Central memory CD8-positive, alpha-beta T cell (primary cell): ENCODE measurements at places on chromosomes 16 and 17.

DNA sequence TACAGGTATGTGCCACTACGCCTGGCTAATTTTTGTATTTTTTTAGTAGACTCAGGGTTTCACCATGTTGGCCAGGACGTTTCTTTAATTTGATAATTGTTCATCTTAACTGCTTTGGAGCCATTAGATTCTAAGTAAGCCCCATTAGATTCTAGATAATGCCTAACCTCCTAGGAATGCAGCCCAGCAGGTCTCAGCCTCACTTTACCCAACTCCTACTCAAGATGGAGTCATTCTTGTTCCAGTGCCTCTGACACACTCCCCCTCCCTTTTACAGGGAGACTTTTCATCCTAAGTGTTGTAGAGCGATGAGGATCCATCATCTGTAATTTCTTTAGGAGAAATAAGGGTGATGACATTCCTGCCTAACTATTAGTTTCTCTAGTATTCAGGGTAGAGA lies 23.7 kb upstream of the MILR1 start:
- DNase-seq = no peak

GRCh38 chr17:76869496-76870376 lies 1.5 kb downstream of the MGAT5B start:
- DNase-seq = no peak

DNA sequence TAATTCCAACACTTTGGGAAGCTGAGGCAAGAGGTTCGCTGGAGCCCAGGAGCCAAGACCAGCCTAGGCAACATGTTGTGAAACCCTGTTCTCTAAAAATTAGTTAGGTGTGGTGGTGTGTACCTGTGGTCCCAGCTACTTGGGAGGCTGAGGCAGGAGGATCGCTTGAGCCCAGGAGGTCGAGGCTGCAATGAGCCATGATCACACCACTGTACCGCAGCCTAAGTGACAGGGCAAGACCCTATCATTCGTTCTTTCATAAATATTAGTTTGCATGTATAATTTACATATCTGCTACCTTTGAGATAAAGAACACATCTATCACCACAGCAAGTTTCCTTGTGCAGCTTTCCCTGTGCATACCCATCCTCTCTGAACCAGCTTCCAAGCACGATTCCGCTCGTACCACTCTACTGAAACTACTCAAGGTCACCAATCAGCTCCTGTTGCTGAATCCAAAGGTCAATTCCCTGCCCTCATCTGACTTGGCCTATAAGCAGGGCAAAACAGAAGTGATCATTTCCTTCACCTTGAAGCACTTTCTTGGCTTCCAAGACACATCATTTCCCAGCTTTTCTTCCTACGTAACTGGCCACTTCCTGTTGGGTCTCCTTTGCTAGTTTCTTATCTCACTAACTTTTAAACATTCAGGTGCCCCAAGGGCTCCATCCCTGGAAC lies 49.1 kb downstream of the GRB2 start:
- no peak for DNase-seq

DNA sequence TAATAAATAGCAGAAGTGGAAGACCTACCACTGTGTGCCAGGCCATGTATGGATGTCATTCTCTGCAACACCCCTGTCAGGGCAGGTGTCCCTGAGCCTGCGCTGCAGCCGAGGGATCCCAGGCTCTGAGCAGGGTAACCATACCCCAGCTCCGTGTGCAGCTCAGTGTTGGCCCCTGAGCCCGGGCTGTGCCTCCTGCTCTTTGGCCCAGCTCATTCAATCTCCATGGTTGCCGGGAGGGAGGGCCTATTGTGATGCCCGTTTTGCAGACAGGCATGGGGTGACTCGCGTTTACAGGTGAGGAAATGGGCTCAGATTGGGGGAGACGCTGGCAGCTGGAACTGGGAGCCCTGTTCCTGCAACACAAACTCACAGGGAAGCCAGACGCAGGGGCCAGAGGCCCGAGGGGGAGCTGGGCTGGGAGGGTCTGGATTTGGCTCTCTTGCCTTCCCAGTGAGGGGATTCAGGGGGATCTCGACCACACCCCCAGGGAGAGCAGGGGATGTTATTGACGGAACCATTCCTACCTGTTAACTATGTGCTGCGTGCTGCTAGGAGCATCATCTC lies 190.5 kb downstream of the IRF8 start:
- DNase-seq = no peak

- no peak for DNase-seq
Observed at GRCh38 chr16:11743308-11744074, 834 bp upstream of the TXNDC11 start.

DNA sequence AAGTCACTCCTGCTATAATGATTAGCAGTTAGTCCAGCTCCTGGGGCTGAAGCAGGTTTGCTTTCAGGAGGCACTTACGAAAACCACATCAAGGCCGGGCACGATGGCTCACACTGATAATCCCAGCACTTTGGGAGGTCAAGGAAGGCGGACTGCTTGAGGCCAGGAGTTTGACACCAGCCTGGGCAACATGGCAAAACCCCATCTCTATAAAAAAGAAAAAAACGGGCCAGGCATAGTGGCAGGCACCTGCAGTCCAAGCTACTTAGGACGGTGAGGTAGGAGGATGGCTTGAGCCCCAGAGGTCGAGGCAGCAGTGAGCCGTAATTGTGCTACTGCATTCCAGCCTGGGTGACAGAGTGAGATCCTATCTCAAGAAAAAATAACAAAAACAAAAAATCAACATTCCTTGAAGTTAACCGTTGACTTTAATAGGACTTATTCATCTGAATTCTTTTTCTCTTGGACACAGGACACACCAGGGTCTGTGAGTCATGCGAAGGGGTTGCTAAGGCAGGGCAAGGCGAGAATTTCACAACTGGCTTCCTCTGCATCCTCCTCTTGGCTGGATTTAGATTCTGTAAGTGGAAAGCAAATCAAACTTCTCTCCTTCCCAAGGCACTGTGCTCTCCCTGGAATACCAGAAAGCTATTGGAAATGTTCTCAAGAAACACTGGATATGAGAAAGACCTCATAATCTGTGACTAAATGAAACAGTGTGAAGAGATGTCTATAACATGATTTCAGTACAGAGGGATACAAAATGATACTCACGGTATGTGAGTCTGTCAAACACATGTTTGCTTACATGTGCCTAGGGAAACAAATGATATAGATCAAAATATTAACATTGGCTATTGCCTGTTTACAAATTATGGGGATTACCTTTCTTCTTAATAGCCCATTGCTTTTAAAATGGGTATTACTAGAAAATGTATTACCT lies 99.5 kb downstream of the SYCE1L start:
- no peak for DNase-seq

GRCh38 chr16:70455910-70456309 lies 1.5 kb downstream of the FCSK start:
- DNase-seq = no peak

DNA sequence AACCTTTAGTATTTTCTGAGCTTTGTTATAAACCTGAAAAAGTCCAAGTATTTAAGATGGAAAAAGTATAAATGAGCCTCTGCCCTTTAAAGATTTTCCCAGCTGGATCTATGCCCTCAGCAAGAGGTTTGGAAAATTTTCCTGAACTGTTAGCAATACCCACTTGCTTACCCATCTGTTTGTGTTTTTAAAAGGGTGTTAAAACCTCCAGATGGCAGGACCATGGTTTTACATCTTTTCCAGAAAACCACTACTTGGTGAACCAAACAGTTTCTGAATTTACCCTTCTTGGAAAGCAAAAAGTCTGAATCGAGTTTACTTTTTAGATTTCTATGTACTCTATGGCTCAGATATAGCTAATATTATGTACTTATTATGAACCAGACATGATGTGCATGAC lies 719 bp downstream of the PMFBP1 start:
- no peak for DNase-seq

- DNase-seq = no peak
Observed at GRCh38 chr17:40290629-40291280, 3.1 kb downstream of the CDC6 start.

GRCh38 chr16:48526958-48527331 lies 83.0 kb downstream of the N4BP1 start:
- DNase-seq = no peak

- DNase-seq = no peak
Observed at GRCh38 chr17:76687298-76688164, 23.2 kb downstream of the MXRA7 start.

- DNase-seq = no peak
Observed at GRCh38 chr17:45240905-45241327, 19.2 kb downstream of the FMNL1 start.

- no peak for DNase-seq
Observed at GRCh38 chr17:42131232-42131631, 8.6 kb downstream of the HSPB9 start.

- DNase-seq = no peak
Observed at GRCh38 chr16:48558371-48558841, 51.6 kb downstream of the N4BP1 start.

- no peak for DNase-seq
Observed at GRCh38 chr16:79609861-79610260, 9.3 kb upstream of the MAF start.

DNA sequence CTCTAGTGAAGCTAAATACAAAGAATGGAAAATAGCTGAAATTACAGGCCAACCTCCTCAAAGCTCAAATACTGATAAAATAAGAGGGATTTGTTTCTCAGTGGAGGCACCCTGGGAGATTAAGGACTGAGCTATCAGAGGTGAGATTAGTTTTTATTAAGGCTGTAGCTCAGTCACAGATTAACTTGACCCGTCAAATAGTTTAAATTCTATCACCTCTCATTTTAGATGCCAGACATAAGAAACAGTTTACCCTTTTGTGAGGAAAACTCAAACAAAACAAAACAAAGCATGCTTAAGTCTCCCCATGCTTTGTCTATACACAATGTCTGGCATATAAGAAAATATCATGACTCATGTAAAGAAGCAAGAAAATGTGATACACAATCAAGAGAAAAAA lies 208.3 kb upstream of the PMFBP1 start:
- DNase-seq = no peak

DNA sequence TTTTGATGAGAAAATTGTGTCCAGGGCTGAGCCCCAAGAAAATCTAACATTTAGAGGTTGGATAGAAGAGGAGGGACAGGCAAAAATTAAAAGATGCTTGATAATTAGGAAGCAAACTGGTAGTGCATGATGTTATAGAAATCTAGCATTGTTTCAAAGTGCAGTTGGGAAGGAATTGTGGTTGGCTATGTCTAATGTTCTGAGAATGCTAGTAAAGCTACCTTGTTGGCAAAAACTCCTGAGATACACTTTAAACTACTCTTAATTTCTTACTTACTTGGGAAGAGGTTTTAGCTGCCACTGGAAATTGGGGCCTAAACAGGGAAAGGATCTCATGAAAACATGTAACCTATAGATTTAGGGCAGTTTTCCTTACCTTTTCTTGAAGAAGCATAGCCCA lies 48.3 kb downstream of the MAP2K4 start:
- DNase-seq = no peak

- DNase-seq = no peak
Observed at GRCh38 chr16:17512636-17513220, 42.0 kb upstream of the XYLT1 start.

GRCh38 chr17:17098551-17099179 lies 56.4 kb downstream of the MPRIP start:
- no peak for DNase-seq

DNA sequence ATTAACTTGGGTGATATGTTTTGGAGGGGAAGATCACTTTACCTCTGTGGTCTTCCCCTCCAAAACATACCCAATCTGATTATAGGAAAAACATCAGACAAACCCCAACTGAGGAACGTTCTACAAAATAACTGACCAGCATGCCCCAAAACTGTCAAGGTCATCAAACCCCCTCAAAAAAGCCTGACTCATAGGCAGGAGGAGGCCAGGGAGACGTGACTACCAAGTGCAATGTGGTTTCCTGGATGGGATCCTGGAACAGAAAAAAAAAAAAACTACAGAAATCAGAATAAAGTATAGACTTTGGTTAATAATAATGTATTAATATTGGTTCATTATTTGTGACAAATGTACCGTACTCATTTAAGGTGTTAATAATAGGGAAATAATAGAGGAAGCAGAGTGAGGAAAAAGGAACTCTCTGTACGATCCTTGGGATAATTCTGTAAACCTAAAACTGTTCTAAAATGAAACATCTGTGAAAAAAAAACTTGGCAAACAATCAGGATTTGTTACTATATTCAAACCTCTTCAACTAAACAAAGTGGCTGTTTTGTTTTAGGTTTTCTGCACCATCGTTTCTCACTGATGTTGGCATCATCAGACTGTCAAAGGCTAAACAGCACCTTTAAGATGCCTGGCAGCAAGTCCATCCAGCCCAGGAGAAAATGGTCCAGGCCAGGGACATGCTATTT lies 266.7 kb upstream of the SDK2 start:
- no peak for DNase-seq

DNA sequence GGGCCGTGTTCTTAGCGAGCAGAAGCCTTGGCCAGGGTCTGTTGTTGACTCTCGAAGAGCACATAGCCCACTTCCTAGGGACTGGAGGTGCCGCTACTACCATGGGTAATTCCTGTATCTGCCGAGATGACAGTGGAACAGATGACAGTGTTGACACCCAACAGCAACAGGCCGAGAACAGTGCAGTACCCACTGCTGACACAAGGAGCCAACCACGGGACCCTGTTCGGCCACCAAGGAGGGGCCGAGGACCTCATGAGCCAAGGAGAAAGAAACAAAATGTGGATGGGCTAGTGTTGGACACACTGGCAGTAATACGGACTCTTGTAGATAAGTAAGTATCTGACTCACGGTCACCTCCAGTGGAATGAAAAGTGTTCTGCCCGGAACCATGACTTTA lies 18.5 kb downstream of the RSPRY1 start:
- DNase-seq = no peak

- DNase-seq = no peak
Observed at GRCh38 chr16:80058214-80058613, 457.7 kb upstream of the MAF start.

DNA sequence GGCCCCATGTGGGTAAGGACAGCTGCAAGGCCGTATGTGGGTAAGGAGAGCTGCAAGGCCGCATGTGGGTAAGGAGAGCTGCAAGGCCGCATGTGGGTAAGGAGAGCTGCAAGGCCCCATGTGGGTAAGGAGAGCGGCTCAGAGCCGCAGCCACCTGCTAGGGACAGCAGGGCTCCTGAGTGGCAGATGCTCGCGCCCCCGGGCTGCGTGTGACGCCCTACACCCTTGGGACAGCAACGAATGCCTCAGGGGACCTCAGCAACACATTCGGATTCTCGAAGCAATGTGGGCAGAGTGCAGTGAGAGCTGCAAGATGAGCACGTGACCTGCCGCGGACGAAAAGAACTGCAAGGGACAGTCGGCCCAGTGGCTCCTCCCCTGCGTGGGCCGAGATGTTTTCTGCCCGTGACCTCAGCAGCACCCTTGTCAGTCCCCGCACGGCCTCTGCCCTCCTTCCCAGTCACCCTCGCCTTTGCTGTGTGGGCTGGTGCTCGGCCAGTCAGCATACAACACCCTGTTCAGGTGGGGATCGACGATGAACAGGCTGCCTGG lies 9.6 kb upstream of the SLC38A8 start:
- no peak for DNase-seq

GRCh38 chr17:29378500-29378899 lies 11.7 kb upstream of the TAOK1 start:
- DNase-seq = no peak

GRCh38 chr17:76446449-76447231 lies 6.3 kb downstream of the UBE2O start:
- DNase-seq = no peak

- no peak for DNase-seq
Observed at GRCh38 chr16:28834873-28835863, 11.0 kb downstream of the TUFM start.
